Activated CD4-positive, alpha-beta T cell treated with anti-CD3 and anti-CD28 coated beads, Interleukin-2, amount 10 ng/mL, durations not matched to agents 7 days and 5 days (primary cell): ENCODE measurements at places on chromosomes 3 and 15. TPM values are rescaled to one million over a fixed set of nuclear protein-coding genes. Genes with fewer than 3 reads are reported as not detected.
A peak's percentile ranks its signal among the peaks of the same experiment; 100 is the strongest.

The CAPN3 gene
- total RNA-seq, result 5.5 TPM

The ACAN gene
- not detected for total RNA-seq

The FGF7 gene
- total RNA-seq, result not detected

The CADPS gene
- not detected for total RNA-seq

The CHRM5 gene
- total RNA-seq, result not detected

DNA sequence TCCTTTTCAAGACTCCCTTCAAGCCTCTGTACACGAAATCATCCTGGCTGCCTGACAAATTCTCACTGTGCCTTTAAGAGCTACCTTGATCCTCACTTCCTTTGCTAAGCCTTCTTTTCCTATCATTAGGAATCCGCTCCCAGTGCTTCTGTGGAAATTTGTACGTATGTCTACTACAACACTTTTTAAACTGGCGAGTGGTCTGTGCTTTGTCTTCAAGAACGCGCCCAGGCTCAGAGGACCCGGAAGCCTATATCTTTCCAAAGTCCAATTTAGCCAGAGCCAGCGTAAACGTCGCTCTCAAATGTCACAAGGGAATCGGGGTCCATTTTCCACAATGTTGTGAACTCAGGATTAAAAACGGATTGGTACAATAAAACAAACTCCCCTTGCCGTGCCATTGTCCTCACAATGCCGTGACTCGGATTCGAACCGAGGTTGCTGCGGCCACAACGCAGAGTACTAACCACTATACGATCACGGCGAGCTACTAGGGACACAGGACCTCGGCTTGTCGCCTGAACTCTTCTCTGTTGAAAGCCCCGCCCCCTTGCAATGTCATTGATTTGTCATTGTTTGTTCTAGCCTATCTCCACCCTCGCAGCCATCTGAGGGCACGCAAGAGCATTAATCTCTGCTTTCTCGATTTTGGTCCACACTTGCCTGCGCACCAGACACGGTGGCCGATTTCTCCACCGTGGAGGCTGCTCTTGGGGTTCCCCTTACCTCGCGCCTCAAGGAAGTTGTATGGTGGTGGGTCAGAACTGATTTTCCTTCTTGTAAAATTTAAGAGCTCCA lies 12.4 kb upstream of the SHF start:
- H3K27me3 ChIP-seq, result peaks cover 6% of the 10 kb centered on the region
- H3K4me3 ChIP-seq, result no peak overlapping the region
- no peaks in the 10 kb centered on the region for H3K36me3 ChIP-seq
- no peak overlapping the region for H3K27ac ChIP-seq

- H3K4me1 ChIP-seq, result peaks cover 23% of the 10 kb centered on the region
- DNase-seq, result no peak
- peaks cover 4% of the 10 kb centered on the region for H3K36me3 ChIP-seq
- H3K4me3 ChIP-seq, result no peak overlapping the region
Measured at GRCh38 chr3:186529201-186529999, 14.8 kb downstream of the CRYGS start.

DNA sequence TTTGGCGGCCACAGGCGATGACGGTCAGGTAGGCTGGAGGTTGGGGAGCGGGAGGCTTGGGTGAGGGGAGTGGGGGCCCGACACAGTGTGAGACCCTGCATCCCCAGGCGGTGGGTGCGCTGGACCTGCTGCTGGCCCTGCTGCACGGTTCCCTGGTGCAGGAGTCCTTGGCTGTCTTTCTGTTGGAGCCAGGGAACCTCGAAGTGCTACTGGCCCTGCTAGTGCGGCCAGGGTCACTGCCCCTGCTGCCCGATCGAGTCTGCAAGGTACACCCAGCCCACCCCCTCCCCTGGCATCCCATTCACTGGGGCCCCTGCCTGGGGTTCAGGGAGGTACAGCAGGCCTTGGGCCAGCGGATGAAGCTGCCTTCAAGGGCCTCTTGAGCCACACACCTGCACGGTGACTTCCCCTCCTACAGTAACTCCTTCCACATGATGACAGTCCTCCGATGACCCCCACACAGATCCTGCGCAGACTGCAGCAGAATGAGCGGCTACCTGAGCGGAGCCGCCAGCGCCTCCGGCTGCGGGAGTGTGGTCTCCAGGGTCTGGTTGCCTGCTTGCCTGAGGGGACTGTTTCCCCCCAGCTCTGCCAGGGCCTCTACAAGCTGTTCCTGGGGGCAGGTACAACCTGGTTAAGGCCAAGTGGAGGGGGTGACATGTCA lies 19.5 kb downstream of the NBEAL2 start:
- no peak overlapping the region for H3K27ac ChIP-seq
- H3K4me1 ChIP-seq, result peaks cover 13% of the 10 kb centered on the region
- no peaks in the 10 kb centered on the region for H3K27me3 ChIP-seq
- no peak overlapping the region for H3K4me3 ChIP-seq

- H3K27me3 ChIP-seq, result no peaks in the 10 kb centered on the region
- H3K36me3 ChIP-seq, result peaks cover 72% of the 10 kb centered on the region
- peak overlapping the region; percentile 91 for H3K4me3 ChIP-seq
Measured at GRCh38 chr3:152269056-152269830, 514 bp downstream of the MBNL1 start.

GRCh38 chr3:188165596-188165995 lies 11.6 kb downstream of the LPP start:
- no peaks in the 10 kb centered on the region for H3K27me3 ChIP-seq
- no peak for DNase-seq
- H3K4me3 ChIP-seq, result no peak overlapping the region
- H3K36me3 ChIP-seq, result peaks cover 23% of the 10 kb centered on the region
